ENCODE measurements at places on chromosomes 12 and 14.

DNA sequence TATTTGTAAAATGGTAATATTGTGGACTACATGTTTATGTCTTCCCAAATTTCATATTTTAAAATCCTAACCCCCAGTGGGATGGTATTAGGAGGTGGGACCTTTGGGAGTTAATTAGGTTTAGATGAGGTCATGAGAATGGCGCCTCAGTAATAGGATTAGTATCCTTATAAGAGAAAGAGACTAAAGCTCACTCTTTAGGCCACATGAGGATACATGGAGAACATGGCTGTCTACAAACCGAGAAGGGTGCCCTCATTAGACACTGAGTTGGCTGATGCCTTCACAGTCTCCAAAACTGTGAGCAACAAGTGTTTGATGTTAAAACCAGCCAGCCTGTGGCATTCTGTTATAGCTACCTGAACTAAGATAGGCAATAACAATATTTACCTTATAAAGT lies 58.3 kb upstream of the OTOGL start:
- no peak for DNase-seq

- peak; percentile 9 for DNase-seq
These were observed 565 bp upstream of the KLHL42 start for GRCh38 chr12:27779416-27779919.

DNA sequence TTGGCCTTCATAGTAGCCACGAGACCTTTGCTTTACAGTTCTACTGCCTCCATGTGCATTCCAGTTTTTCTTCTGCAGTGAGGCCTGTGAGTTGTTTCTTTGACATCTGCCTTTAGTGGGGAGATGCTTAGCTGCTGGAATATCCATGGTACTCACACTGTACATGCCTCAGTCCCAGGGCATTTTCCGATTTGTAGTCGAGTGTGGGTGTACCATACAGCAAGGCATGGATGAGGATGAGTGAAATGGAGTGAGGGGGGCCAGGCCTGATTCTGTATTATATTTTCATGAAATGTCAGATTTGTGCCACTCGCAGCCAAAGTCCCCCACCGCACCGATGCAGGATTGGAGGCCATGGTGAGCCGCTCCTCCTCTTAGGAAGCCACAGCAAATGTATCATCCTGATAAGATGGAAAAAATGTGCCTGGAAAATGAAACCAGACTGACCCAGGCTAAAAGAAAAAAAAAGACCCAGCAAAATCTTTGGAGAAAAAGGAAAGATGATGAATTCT lies 173.0 kb downstream of the ADGRD1 start:
- DNase-seq = no peak

DNA sequence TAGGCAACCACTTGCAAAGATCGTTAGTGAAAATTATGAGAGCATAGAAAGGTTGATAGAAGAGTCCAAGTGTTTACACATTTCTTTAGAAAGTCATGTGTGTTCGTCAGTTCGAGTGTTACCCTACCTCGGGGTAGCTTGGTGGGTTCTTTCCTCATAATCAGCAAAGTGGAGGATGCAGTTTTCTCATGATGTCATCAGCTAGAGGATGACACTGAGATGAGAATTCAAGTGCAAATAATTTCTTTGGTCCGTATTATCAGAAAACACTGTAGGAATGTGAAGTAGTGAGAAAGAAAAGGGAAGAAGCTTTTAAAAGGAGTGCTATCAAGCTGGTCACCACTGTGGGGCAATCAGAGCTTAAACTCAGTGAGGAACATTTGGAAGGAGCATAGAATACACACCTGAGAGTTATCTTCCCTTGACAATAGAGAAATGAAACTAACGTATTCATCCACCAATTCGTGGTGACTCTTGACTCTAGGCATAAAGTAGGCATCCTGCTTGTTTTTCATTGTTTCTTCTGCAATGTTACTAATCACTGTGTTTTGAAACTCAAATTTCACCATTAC lies 1340.9 kb upstream of the TMEM132C start:
- DNase-seq = no peak

GRCh38 chr14:90699016-90699415 lies 117.2 kb downstream of the TTC7B start:
- no peak for DNase-seq

- DNase-seq = no peak
These were observed 143.0 kb downstream of the OTOGL start for GRCh38 chr12:80242321-80242720.

All from choroid plexus epithelial cell (primary cell).